ENCODE measurements at places on chromosomes 6 and 20. TPM values are rescaled to one million over a fixed set of nuclear protein-coding genes. Genes with fewer than 3 reads are reported as not detected.

GRCh38 chr6:127272576-127272975, 5.9 kb downstream of the RNF146 start:
- DNase-seq: no peak
- peaks cover 6% of the 10 kb centered on the region for H3K4me1 ChIP-seq
- no peak overlapping the region for H3K27ac ChIP-seq
- H3K27me3 ChIP-seq: no peaks in the 10 kb centered on the region
- no peak overlapping the region for H3K4me3 ChIP-seq

DNA sequence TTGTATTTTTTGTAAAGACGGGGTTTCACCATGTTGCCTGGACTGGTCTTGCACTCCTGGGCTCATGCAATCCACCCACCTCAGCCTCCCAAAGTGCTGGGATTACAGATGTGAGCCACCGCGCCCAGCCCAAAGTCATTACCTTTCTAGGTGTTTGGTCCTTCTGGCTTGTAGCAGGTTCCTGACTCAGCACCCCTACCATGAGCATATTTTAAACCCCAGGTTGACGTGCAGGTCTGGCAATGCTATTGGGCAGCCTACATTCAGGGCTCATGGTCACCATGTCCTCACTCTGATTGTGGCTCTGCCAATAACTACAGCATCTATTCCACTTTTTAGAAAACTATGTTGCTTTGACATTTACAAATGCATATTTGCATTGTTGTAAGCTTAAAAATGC, 59.4 kb downstream of the IPCEF1 start:
- DNase-seq: no peak
- H3K36me3 ChIP-seq: no peaks in the 10 kb centered on the region
- H3K4me3 ChIP-seq: no peak overlapping the region

Gene NKAIN4
- total RNA-seq: 162 TPM

Gene REPS1
- total RNA-seq: 39.1 TPM

Gene PNPLA1
- not detected for total RNA-seq

- H3K4me1 ChIP-seq: peaks cover 7% of the 10 kb centered on the region
- H3K36me3 ChIP-seq: no peaks in the 10 kb centered on the region
- peak; percentile 35 for DNase-seq
- no peak overlapping the region for H3K4me3 ChIP-seq
- no peak overlapping the region for H3K27ac ChIP-seq
- no peaks in the 10 kb centered on the region for H3K27me3 ChIP-seq
Observed at GRCh38 chr20:50478162-50478990, 31.8 kb upstream of the PTPN1 start.

- H3K27ac ChIP-seq: peak overlapping the region; percentile 17
- no peaks in the 10 kb centered on the region for H3K36me3 ChIP-seq
- no peak overlapping the region for H3K4me3 ChIP-seq
- no peaks in the 10 kb centered on the region for H3K27me3 ChIP-seq
- DNase-seq: peak; percentile 71
Observed at GRCh38 chr6:163427498-163428254, 13.2 kb downstream of the QKI start.

GRCh38 chr20:49510562-49511122, 28.2 kb upstream of the KCNB1 start:
- DNase-seq: peak; percentile 94
- peaks cover 17% of the 10 kb centered on the region for H3K27me3 ChIP-seq
- H3K4me1 ChIP-seq: peaks cover 14% of the 10 kb centered on the region
- H3K27ac ChIP-seq: no peak overlapping the region
- H3K36me3 ChIP-seq: no peaks in the 10 kb centered on the region

Gene DZANK1
- 3.0 TPM for total RNA-seq

GRCh38 chr6:89353118-89353556, 615 bp upstream of the UBE2J1 start:
- no peak for DNase-seq
- peak overlapping the region; percentile 96 for H3K27ac ChIP-seq
- peaks cover 27% of the 10 kb centered on the region for H3K4me1 ChIP-seq
- H3K4me3 ChIP-seq: peak overlapping the region; percentile 89
- no peaks in the 10 kb centered on the region for H3K36me3 ChIP-seq
- no peaks in the 10 kb centered on the region for H3K27me3 ChIP-seq

DNA sequence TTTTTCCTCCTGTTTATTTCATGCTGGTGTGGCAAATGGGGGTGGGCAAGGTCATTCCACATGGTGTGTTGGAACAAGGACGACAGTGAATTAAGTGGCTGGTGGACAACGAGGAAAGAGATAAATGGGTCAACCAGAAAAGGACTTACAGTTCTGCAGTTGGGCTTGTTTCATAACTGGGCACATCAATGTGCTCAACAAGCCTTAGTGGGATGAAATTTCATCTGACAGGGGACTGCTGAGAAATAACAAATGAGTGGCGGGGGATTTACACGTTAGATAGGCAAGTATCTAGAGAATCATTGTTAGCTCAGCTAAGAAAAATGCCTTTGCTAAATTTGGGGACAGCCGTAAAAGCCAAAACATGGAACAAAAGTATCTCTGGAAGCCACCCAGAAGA, 163.6 kb downstream of the NRN1 start:
- no peaks in the 10 kb centered on the region for H3K4me1 ChIP-seq
- no peak overlapping the region for H3K27ac ChIP-seq
- DNase-seq: no peak
- peaks cover 6% of the 10 kb centered on the region for H3K27me3 ChIP-seq
- H3K36me3 ChIP-seq: no peaks in the 10 kb centered on the region
- no peak overlapping the region for H3K4me3 ChIP-seq

Gene F13A1
- 10.1 TPM for total RNA-seq

GRCh38 chr6:43990275-43990626, 137.0 kb downstream of the MRPL14 start:
- no peaks in the 10 kb centered on the region for H3K36me3 ChIP-seq
- H3K27me3 ChIP-seq: peaks cover 14% of the 10 kb centered on the region
- peaks cover 14% of the 10 kb centered on the region for H3K4me1 ChIP-seq
- no peak overlapping the region for H3K4me3 ChIP-seq
- DNase-seq: peak; percentile 47

DNA sequence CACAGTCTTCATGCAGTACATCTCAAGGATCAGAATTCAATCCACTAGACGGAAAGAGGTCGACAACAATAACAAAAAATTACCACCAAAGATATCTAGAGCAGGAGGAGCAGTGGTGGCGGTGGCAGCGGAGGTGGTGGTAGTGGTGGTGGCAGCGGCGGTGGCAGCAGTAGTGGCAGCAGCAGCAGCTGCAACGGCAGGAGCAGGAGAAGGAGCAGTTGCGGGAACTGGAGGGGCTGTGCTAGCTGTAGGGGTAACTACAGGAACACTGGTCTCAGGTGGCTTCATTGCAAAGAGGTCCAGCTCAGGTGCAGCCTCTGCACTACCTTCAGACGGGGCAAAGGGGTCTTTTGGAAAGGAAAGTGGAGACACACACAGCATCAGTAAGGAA, 81.1 kb downstream of the PRSS35 start:
- no peaks in the 10 kb centered on the region for H3K27me3 ChIP-seq
- no peak overlapping the region for H3K27ac ChIP-seq
- H3K4me1 ChIP-seq: no peaks in the 10 kb centered on the region

GRCh38 chr20:32019156-32019510, 8.9 kb downstream of the CCM2L start:
- no peaks in the 10 kb centered on the region for H3K4me1 ChIP-seq
- no peak overlapping the region for H3K27ac ChIP-seq
- H3K36me3 ChIP-seq: no peaks in the 10 kb centered on the region
- H3K27me3 ChIP-seq: peaks cover 55% of the 10 kb centered on the region
- H3K4me3 ChIP-seq: no peak overlapping the region
- DNase-seq: no peak

DNA sequence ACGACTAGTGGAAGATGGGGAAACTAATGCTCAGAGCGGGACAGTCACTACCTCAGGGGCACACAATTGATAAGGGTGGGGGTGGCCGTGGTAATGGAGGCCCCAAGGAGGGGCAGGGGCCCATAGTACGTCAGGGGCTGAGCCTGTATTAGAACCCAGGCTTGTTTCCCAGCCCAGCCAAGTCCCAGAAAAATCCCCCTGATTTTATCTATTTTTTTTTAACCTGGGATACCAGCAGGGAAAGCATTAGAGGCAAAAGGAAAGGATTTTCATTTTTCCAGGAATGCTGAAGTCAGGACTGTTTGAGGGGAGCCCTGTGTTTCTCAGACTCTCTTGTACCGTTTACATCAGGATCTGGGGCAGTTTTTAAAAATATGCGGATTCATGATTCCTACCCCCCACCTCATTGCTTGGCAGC, 382 bp downstream of the MYH7B start:
- no peaks in the 10 kb centered on the region for H3K27me3 ChIP-seq
- peak overlapping the region; percentile 88 for H3K27ac ChIP-seq
- H3K4me1 ChIP-seq: peaks cover 17% of the 10 kb centered on the region
- H3K36me3 ChIP-seq: no peaks in the 10 kb centered on the region
- H3K4me3 ChIP-seq: peak overlapping the region; percentile 77

DNA sequence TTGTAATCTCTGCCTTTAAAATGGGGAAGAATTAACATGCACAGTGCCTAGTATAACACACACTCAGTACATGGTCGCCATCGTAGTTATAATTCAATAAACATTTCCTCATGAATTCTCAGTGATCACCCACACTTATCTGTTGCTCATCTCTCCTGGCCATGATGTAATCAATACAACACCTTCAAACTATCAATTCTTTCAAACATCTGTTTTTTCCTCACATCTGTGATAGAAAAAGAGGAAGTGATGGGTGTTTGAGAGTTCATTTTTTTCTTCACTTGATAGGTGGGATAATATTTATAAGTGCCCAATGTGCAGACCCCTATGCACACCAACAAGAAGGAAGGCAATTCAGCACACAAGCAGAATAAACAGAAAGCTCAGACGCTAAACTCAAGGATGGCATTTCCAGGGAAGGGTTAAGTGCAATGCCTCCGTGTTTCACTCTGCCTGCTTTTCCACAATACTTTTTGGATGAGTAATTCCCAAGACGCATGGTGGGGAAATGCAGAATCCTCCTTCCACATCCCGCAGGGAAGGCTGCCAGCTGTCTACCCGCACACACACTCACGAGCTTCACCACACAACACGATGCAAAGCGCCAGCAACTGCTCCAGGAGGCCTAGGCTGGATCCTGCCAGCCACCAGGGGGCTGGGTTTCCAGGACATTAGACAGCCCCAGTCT, 100.3 kb downstream of the GMPR start:
- no peak overlapping the region for H3K4me3 ChIP-seq
- no peaks in the 10 kb centered on the region for H3K27me3 ChIP-seq
- H3K4me1 ChIP-seq: peaks cover 49% of the 10 kb centered on the region
- H3K27ac ChIP-seq: peak overlapping the region; percentile 82
- H3K36me3 ChIP-seq: no peaks in the 10 kb centered on the region

- H3K4me1 ChIP-seq: no peaks in the 10 kb centered on the region
- H3K4me3 ChIP-seq: no peak overlapping the region
- no peaks in the 10 kb centered on the region for H3K27me3 ChIP-seq
- DNase-seq: no peak
- no peak overlapping the region for H3K27ac ChIP-seq
- no peaks in the 10 kb centered on the region for H3K36me3 ChIP-seq
Observed at GRCh38 chr6:168216117-168216516, 103.5 kb downstream of the DACT2 start.

DNA sequence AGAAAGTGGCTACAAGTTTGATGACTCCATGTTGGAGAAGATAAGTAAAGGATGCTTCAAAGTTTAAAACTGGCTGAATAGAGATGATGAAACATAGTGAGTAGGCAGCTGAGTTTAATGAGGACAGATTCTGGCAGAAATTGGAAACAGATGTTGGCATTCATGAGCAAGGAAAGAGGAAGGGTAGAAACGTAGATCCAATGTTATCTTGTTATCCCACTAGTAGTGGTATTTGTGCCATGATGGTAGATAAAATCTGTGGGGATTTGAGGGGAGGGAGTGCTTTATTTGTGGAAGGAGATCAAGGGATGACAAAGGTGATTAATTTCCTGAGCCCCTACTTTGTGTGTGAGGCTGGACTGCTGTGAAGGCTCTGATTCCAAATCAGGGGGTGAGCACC, 69.5 kb downstream of the MRAP2 start:
- H3K36me3 ChIP-seq: no peaks in the 10 kb centered on the region
- H3K4me1 ChIP-seq: no peaks in the 10 kb centered on the region
- H3K27me3 ChIP-seq: no peaks in the 10 kb centered on the region
- no peak overlapping the region for H3K27ac ChIP-seq
- no peak overlapping the region for H3K4me3 ChIP-seq
- peak; percentile 18 for DNase-seq

- H3K27me3 ChIP-seq: no peaks in the 10 kb centered on the region
- no peak overlapping the region for H3K4me3 ChIP-seq
- no peak for DNase-seq
- H3K36me3 ChIP-seq: no peaks in the 10 kb centered on the region
- H3K27ac ChIP-seq: no peak overlapping the region
Observed at GRCh38 chr6:4421837-4422236, 286.5 kb upstream of the ECI2 start.

GRCh38 chr6:38750968-38751615, 36.0 kb downstream of the DNAH8 start:
- no peak for DNase-seq
- no peak overlapping the region for H3K4me3 ChIP-seq
- H3K4me1 ChIP-seq: no peaks in the 10 kb centered on the region
- no peak overlapping the region for H3K27ac ChIP-seq

DNA sequence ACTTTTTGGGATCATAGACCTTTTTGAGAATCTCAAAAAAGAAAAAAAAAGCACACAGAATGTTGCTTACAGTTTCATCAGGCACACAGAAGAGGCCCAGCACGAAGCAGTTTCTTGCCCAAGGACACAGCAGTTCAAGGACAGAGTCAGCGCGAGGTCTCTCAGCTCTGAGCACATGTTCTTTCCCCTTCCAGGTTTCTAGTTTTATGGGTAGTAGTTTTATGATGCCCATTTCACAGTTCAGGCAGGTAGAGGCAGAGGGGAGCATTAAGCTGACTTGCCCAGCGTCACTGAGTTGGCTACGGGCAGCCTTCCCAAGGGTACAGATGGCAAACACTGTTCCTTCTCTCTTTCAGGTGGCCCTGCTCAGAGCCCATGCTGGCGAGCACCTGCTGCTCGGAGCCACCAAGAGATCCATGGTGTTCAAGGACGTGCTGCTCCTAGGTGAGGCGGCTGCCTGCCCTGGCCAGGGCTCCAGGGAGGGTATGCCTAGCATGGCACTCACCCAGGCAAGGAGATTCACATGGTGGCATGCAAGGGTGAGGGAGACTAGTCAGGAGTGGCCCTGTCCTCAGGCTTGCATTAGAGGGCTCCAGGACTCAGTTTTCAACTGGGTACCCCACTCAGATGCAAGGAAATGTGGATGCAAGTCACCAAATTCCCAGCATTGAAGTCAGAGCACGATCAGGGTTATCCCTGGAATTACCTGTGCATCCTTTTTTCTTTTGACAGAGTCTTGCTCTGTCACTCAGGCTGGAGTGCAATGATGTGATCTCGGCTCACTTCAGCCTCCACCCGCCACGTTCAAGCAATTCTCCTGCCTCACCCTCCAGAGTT, 57.4 kb upstream of the TTPAL start:
- H3K27ac ChIP-seq: no peak overlapping the region
- H3K4me3 ChIP-seq: no peak overlapping the region
- peaks cover 11% of the 10 kb centered on the region for H3K27me3 ChIP-seq
- no peaks in the 10 kb centered on the region for H3K36me3 ChIP-seq
- H3K4me1 ChIP-seq: peaks cover 3% of the 10 kb centered on the region
- no peak for DNase-seq

All from astrocyte (in vitro differentiated cells and primary cell).